Esophagus squamous epithelium (tissue), 5 donors: ENCODE measurements at places on chromosomes 3 and 15.

DNA sequence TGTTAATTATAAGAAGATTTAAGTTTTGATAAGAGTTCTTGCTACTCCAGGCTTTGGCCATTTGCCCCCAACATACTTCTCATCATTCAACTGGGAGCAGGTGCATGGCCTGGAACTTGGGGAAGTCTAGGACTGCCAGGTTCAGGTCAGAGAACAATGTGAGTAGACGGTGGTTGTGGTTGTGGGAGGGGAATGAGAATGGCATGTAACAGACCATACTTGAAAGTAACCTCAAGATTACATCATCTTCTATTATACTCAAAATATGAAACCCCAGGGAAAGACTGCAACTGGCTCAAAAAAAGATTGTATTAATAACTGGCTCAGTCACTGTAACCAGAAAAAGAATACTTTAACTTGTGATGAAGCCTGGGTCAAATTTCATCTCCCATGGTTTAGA lies 364.9 kb upstream of the DPPA4 start:
- no peak for DNase-seq
- H3K4me1 ChIP-seq: no peaks in the 10 kb centered on the region
- H3K27me3 ChIP-seq: no peaks in the 10 kb centered on the region
- H3K27ac ChIP-seq: no peak overlapping the region
- no peak overlapping the region for H3K4me3 ChIP-seq

GRCh38 chr3:14147066-14147435 lies 22.2 kb downstream of the TMEM43 start:
- DNase-seq: no peak
- H3K27ac ChIP-seq: peak overlapping the region; percentile 93
- no peaks in the 10 kb centered on the region for H3K27me3 ChIP-seq
- H3K4me3 ChIP-seq: no peak overlapping the region
- H3K4me1 ChIP-seq: peaks cover 55% of the 10 kb centered on the region

DNA sequence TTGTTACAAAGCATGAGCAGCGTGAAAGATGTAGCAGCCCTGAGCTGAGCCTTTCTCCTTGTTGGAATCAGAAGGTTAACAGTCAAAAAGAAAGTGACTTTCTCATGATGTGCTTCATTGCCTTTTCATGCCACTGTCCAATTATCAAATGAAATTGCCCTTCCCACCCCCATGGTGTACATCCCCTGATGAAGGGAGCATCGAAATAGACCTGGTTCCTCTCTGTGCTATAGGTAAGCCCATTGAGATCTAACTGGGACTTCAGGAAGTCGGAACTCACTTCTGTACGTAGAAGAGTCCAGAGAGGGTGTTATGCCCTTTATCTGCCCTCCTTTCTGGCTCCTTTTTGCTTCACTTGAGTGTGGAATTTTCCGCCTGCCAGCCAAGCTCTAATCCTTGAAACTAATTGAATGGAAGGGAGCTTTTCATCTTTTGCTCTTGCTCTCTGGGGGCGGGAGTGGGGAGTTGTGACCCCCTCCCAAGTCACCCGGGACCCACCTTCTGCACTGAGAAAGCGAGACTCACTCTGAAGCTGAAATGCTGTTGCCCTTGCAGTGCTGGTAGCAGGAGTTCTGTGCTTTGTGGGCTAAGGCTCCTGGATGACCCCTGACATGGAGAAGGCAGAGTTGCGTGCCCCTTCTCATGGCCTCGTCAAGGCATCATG lies 20.9 kb downstream of the ABHD6 start:
- no peaks in the 10 kb centered on the region for H3K36me3 ChIP-seq
- no peak for DNase-seq
- no peaks in the 10 kb centered on the region for H3K27me3 ChIP-seq
- no peak overlapping the region for H3K4me3 ChIP-seq

DNA sequence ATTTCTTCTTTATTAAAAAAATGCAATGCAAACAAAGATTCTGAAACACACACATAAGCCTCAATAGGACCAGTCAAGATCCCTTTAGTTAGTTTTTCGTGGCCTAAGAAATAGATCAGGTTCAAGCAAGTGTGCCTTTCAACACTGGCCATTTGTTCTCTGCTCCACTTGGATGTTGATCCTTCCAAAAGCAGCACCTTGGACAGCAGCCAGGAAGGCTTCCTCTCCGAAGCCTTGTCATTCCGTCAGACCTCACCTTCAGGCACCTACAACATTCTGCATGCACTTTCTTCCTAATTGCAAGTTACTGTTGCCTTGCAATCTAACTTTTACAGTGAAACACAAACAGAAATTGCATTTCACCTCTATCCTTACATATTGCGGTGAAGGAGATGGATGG lies 155.9 kb upstream of the FEZF2 start:
- H3K4me1 ChIP-seq: no peaks in the 10 kb centered on the region
- no peak overlapping the region for H3K4me3 ChIP-seq
- H3K27ac ChIP-seq: no peak overlapping the region
- H3K36me3 ChIP-seq: no peaks in the 10 kb centered on the region

DNA sequence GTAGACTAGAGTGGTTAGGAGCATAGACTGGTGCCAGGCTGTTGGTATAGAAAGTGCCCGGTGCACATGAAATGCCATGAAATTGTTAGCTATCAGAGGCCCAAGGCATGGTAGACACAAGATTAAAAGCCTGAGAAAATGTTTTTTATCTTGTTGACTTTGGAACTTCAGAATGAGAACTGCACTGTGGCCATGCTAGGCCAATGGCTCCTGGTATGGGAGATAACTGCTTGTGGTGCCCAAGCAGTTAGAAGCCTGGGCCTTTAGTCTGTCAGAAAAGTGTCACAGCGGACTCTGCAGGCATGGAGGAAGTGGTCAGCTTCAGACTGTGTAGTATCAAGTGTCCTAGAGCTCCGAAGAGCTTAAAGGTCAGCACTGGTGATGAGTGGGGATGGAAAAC lies 11.9 kb downstream of the FYCO1 start:
- no peak for DNase-seq
- no peaks in the 10 kb centered on the region for H3K27me3 ChIP-seq
- H3K4me3 ChIP-seq: no peak overlapping the region
- peaks cover 53% of the 10 kb centered on the region for H3K4me1 ChIP-seq
- peaks cover 19% of the 10 kb centered on the region for H3K36me3 ChIP-seq
